H4 (cell line): ENCODE measurements at places on chromosomes 3 and 15.

DNA sequence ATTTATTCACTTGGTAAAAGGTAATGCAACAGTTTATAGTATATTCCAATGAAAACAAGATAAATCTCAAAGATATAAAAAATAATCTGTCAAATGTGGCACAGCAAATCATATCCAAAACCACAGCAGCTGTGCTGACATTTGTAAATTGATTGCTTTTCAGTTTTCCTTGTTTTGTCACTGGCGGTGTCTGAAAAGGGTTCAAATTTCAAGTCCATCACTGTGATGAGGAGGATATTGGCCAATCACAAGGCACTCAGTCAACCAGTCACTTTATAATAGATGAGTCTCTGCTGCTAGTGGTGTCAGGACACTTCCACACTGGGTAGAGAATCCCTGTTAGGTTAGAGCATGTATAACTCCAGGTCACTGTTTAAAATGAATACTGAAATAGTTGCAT is 154.8 kb downstream of the SLC9A9 start:
- DNase-seq: no peak

- DNase-seq: peak; percentile 8
Measured at GRCh38 chr15:84749111-84749991, 959 bp downstream of the ZNF592 start.

- DNase-seq: peak; percentile 60
Measured at GRCh38 chr3:4656059-4656458, 162.9 kb downstream of the ITPR1 start.

DNA sequence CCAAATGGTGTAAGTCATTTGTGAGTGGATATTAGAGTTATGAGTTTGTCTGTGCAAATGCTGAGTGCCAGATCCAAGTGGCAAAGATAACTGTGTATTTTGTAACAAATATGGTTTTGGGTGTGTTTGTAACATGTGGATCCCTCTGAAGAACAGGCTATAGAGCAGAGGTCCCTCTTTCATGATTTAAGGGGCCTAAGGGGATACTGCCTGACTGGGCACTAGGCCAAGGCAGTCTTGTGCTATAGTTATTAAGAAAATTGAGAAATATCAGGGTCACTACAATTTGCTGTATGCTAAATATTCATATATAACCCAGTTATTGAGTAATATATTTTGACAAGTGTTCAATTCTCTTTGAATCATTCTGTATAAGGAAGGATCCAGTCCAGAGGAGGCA is 555.6 kb upstream of the RGMA start:
- DNase-seq: no peak

DNA sequence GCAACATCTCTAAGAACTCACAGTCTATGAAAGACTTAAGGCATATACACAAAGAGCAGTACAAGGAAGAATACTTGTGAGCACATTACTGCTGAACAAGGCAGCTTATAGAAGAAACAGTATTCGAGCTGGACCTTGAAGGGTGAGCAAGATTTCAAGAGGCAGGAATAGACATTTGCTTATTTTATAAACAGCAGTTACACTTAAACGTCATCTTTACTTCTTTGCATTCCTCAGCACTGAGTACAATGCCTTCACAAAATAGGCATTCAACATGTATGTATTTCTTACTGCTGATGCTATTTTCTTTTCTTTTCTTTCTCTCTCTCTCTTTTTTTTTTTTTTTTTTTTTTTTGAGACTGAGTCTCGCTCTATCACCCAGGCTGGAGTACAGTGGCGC is 205.8 kb downstream of the ZIC4 start:
- no peak for DNase-seq

- DNase-seq: no peak
Measured at GRCh38 chr15:78208887-78209645, 25.3 kb downstream of the ACSBG1 start.

DNA sequence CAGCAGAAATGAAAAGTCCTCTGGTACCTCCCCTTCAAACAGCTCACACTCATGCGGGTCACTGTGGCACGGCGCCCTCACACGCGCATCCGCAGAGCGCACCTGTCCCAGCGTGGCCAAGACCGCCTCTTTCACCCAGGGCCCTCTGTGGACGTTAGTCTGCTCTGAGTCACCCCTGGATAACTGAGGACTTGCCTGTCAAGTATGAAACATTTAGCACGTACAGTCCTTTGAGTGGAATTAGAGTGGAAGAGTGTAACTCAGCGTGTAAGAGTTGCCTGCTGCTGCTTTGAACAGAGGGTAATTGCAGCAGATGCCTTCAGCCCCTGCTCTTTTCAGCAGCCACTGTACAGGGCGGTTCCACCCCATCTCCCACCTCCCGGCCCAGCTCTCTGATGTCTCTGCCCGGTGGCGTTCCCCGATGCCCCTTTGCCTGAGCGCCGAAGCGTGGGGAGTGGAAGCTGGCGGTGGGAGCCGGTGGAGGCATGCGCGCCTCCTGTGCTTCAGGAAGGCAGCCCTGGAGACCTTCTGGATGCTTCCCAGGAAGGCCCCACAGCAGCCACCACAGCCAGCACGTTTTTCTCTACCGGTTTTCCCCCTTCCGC is 23.0 kb downstream of the CPN2 start:
- DNase-seq: no peak
